ENCODE measurements at places on chromosomes 11 and 22. TPM values are rescaled to one million over a fixed set of nuclear protein-coding genes. Genes with fewer than 3 reads are reported as not detected.

Gene GLYAT
- polyA plus RNA-seq: 0.13 TPM

Gene OR52A1
- not detected for polyA plus RNA-seq

Gene ANO3
- 0.10 TPM for polyA plus RNA-seq

Gene GTSE1
- polyA plus RNA-seq: 1.0 TPM

DNA sequence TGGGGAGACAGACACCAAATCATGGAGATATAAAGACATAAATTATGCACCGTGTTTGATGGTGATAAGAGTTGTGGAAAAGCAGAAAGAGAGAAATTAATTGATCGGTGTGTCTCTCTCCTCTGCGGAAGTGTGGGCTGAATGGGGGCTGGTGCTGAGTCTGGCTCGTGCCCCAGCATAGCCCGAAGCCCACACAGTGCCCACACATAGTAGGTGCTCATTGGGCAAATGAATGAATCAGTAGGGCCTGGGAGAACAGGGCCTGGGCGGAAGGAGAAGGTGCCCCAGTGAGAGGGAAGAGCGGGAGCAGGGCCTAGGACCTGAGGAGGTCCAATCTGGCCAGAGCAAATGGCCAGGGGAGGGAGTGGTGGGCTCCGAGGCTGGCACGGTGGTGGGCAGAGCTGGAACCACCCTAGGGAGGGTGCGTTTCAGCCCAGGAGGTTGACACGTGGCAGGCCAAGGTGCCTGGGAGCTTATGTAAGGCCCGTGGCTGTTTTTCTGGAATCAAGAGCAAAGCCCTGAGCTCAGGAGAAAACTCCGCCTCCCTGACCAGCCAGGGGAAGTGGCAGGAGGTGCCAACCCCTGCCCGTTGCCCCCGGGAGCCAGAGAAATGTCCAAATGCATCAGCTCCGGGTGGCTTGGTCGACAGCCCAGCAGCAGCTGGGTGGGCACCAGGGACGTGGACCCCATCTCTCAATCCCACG is 2.1 kb upstream of the CACNA1I start:
- H3K27me3 ChIP-seq: no peaks in the 10 kb centered on the region
- no peak overlapping the region for H3K27ac ChIP-seq
- H3K4me3 ChIP-seq: no peak overlapping the region
- H3K36me3 ChIP-seq: no peaks in the 10 kb centered on the region

DNA sequence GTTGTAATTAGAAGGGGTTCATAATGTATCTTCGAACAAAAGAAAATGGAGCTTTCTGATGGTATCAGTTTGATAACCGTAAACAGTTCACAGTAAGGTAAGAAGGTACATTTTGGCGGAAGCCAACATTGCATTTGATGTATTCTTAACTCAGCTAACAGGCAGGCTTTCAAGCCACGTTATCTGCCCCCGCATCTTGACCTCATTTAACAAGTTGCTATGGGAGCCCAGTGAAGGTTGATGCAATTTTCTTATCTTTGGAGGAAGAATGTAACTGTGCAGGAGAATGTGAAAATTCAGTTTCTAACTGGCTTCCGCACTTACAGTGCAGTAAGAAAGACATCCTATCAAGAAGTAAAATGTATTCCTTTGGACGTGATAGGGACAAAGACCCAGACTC is 110.6 kb downstream of the ETS1 start:
- no peaks in the 10 kb centered on the region for H3K27me3 ChIP-seq
- H3K27ac ChIP-seq: no peak overlapping the region
- peaks cover 49% of the 10 kb centered on the region for H3K4me1 ChIP-seq
- H3K36me3 ChIP-seq: peaks cover 20% of the 10 kb centered on the region
- H3K4me3 ChIP-seq: no peak overlapping the region
- DNase-seq: no peak
